D341Med (cell line): ENCODE measurements at places on chromosomes 11 and 22.

GRCh38 chr11:102367364-102367763, 20.4 kb downstream of the BIRC2 start:
- DNase-seq = no peak

DNA sequence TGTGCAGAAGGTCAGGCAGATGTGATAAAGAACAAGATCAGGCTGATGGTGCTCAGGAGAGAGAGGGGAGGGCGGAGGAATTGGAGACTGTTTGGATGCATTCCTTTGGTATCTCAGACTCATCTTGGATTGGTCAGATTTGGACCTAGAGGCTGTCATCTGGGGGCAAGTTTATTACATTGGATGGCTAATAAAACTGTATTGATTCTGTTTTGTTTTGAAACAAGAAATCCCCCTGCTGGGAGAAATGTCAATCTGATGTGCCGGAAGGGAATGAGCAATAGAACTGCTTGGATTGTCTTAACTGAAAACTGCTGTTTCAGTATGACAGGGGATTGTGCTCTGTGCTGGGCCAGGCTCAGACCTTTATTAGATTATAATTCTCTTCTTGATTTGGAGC, 25.5 kb upstream of the CCDC90B start:
- no peak for DNase-seq

DNA sequence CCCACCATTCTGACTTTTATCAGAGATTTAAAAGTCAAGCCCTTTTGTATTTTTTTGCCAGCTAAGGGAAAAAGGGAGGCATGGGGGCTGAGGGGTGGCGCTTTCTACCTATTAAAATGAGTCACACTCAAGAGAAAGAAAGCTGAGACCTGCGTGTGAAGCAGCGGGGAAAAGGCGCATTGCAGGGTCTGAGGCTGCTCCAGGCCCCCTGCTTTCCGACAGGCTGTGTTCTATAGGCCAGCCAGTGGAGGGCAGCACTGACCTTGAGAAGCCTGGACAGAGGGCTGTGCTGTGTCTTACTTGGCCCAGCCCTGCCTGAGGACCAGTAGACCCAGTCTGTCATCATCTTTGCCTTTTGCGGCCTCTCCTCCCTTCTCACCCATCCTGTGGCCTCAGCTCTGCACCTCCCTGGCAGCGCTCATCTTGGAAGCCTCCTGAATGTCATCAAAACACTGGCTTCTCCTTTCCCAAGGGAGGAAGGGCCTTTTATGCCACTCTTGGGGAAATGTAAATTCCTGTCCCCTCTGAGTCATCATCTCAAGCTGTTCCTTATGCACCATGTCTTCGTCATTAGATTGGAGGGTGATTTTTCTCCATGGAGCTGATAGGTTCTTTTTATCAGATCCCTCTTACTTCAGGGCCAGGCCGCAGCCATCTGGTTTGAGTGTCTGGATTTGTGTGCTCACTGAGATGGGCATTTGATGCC, 12.6 kb upstream of the MAPK8IP1 start:
- peak; percentile 87 for DNase-seq

- DNase-seq = no peak
Observed at GRCh38 chr11:92316106-92316809, 91.6 kb downstream of the FAT3 start.

- DNase-seq = no peak
Observed at GRCh38 chr22:48485149-48486133, 1342.2 kb downstream of the BRD1 start.

GRCh38 chr22:41245917-41246499, 5.3 kb upstream of the CHADL start:
- DNase-seq = no peak

DNA sequence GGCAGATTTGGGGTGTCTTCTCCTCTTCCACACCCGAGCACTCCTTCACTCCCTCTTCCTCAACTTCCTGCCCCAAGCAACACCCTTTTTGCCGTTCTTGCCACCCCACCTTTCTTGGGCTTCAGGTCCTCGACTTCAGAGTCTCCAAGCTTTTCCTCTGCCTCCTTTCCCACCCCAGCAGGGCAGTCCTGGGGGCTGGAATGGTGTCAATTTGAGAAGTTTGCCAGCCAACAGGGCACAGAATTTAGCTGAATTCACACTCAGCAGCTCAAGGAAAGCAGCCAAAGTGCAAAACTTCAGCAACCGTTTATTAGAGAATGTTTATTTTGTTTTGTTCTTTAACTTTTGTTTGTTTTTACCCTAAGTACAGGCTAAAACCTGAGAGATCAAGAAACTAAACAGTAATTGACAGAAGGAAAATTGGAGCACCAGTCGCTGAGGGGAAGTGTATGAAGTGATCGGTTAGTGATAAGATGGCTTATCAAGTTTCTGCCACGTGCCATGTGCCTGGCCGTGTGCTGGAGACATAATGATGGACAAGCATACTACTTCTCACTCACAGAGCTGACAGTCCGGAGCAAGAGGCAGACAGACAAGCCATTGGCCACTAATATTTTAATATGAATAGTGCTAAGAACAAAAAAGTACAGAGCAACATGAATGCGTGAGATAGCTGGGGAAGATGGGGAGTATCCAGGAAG, 44.4 kb downstream of the AHNAK start:
- no peak for DNase-seq

- no peak for DNase-seq
Observed at GRCh38 chr22:32522237-32522636, 47.6 kb downstream of the FBXO7 start.

DNA sequence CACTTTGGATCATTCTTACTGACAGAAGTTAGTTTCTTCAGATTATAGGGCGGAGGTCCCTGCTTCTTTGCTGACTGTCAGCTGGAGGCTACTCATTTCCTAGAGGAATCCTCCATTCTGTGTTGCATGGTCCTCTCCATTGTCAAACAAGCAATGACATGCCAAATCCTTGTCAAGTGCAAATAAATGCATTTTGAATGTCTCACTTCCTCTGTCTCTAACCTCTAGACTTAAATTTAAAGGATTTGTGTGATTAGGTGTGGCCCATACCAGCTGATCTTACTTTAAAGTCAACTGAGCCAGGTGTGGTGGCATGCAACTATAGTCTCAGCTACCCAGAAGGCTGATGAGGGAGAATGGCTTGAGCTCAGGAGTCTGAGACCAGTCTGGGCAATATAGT, 458.4 kb upstream of the CCDC179 start:
- no peak for DNase-seq

DNA sequence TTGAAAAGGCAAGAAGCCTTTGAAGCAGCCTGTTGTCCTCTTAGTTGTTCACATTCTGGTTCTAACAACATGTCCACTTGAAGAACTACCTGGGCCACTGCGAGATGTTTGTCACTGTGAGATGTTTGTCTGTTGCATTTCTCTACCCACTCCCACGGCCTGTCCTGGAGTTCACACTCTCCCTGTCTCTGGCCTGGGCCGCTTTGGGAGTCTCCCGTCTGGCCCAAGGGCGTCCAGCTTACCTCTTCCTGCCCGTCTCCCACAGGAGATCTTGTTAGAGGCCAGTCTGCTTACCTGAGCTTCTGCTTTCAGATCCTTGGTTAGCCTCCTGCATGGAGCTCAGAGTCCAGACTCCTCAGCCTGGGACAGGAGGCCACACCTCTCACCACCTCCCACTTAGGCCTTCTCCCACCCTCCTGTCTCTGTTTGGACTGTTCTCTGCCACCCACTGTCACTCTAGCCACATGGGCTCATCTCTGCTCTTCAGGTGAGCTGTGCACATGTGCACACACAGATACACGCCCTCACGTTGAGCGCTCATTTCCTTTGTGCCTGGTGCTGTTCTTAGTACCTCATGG, 66.0 kb downstream of the TBC1D22A start:
- DNase-seq = peak; percentile 10

DNA sequence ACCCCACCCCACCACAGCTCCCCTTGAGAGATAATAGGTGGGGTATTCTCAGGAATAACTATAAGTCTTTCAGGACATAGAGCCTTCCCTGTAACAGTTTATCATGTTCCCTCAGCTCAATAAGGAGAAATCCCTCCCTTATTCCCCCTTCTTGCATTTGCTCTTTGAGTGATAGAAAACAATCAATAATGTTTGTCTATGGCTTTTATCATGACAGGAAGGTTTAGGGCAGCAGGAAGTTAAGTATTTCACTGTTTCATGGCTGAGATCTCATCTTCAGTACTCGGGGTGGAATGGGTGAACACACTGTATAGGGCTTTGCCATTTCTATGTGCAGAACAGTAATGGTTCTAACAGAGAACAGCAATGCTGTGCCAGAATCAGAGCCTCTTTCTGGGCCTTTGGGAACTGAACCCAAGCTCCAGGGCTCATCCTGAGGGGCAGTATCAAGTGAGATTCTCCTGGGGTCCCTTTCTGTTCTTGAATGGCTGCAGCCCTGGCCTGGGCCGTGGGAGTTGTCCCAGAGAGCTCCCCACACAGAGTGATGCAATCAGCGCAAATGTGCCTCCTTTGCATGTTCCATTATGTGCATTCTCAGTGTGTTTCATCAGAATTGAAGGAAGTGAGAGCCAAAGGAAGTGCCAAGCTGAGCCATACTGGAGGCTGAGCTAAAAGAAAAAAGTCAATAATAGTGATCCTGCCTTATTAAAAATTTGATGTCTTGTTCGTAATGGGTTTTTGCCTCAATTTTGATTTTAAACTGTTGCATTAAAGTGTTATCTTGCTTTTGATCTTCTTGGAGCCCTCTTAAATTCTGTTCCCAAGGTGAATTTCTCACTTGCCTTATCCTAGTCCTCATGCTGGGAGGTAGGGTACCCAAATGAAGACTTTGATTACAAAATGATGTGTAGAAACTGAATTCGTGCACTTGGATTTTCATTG, 2.9 kb upstream of the CYP2R1 start:
- DNase-seq = no peak

DNA sequence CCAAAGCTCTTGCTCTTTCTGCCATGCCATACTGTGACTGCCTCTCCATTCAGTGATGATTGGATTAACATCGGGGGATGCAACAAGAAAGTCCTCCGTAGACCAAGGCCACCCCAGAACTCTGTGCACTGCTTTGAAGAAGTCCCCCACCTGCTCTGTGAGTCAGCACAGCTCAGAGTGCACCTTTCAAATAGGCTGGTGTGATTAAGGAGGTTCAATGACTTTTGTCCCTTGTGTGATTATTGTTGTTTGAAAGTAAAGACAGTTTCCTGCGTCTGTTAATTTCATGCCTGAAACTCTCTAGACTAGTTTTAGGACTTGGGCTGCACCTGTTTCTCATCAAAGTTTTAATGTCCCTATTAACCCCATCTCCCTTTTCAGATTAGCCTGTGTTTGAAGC, 33.0 kb upstream of the DBX1 start:
- DNase-seq = no peak

- no peak for DNase-seq
Observed at GRCh38 chr11:76238551-76238950, 32.2 kb upstream of the WNT11 start.

- DNase-seq = no peak
Observed at GRCh38 chr11:78714539-78714938, 139.9 kb upstream of the NARS2 start.

DNA sequence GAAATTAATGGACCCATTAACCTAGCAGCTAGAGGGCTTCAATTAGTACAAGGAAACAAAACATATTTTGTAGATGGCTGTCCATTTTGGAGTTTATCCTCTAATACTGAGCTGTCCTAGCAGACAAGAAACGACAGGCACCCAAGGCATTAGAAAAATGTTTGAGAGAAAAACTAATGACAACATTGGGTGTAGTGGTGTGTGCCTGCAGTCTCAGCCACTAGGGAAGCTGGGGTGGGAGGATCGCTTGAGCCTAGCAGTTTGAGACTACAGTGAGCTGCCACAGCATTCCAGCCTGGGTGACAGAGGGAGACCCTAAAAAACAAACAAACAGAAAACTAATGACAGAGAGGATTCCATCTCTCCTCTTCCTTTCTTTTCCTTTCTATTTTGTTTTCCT, 1.5 kb downstream of the A4GALT start:
- no peak for DNase-seq

GRCh38 chr22:19713650-19714311, 522 bp upstream of the SEPTIN5 start:
- no peak for DNase-seq

- peak; percentile 77 for DNase-seq
Observed at GRCh38 chr22:31272522-31273446, 19.5 kb downstream of the PIK3IP1 start.

GRCh38 chr11:12430954-12431595, 53.7 kb downstream of the PARVA start:
- no peak for DNase-seq

- no peak for DNase-seq
Observed at GRCh38 chr11:133162227-133162626, 370.1 kb downstream of the OPCML start.

- DNase-seq = no peak
Observed at GRCh38 chr11:5690736-5691135, 1.1 kb downstream of the TRIM22 start.

GRCh38 chr11:20647976-20648565, 21.3 kb upstream of the NELL1 start:
- DNase-seq = peak; percentile 66

- DNase-seq = no peak
Observed at GRCh38 chr11:119829402-119829801, 100.4 kb upstream of the NECTIN1 start.

DNA sequence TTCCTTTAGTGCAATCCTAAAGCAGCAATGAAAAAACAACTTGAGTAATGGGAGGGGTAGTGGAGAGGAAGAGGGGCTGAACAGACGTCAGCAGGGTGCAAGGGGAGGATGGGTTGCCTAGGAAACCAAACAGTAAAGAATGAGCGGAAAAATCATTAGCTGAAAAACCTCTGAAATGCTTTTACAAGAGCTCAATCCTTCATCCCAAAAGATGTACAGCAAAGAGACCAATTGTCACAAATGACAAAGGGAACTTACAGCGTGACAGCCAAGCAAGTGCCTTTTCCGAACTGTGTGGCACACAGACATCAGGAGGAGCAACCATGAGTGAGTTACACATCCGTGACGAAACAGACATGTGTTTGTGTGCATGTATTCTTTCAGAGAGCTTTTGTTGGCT, 104.6 kb downstream of the SIK3 start:
- DNase-seq = no peak

DNA sequence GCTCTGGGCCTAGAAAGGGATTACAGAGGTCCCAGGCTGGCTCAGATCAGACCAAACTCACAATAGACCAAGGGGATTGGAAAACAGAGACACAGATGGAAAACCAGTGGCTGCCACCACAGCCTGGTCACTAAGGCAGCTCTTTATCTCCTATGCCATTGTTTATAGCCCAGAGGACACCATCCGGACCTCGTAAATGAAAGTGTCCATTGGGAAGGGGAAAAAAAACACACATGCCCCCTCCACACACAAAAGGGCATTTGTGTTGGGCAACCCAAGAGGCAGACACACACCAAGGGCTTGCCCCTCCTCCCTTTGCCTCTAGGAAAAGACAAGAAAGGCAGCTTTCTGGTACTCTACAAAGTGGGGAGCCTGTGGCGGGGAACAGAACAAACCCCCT, 85.9 kb downstream of the GAB2 start:
- no peak for DNase-seq

DNA sequence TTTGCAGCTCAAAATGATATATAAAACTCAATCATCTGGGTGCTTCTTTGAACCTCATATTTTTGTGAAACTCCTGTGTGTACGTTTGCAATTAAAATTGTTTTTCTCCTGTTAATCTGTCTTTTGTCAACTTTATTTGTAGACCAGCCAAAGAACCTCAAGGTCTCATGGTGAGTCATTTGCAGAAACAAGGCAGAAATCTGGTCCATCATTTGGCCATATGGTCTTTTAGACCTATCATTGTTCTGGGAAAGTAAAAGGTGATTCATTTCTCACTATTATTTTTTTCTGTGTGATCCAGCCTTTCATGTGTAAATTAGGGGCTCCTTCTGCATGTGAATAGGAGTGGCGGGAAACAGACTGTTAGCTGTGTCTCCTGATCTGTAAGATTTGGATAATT, 399.1 kb upstream of the DDI1 start:
- no peak for DNase-seq

- no peak for DNase-seq
Observed at GRCh38 chr11:121394785-121395184, 57.3 kb upstream of the SORL1 start.

- DNase-seq = no peak
Observed at GRCh38 chr11:65552388-65552951, 5.7 kb downstream of the LTBP3 start.
